T-helper 17 cell (primary cell): ENCODE measurements at places on chromosomes 11 and 22. TPM values are rescaled to one million over a fixed set of nuclear protein-coding genes. Genes with fewer than 3 reads are reported as not detected.

- DNase-seq: no peak
Observed at GRCh38 chr11:134372536-134372935, 39.5 kb downstream of the B3GAT1 start.

DNA sequence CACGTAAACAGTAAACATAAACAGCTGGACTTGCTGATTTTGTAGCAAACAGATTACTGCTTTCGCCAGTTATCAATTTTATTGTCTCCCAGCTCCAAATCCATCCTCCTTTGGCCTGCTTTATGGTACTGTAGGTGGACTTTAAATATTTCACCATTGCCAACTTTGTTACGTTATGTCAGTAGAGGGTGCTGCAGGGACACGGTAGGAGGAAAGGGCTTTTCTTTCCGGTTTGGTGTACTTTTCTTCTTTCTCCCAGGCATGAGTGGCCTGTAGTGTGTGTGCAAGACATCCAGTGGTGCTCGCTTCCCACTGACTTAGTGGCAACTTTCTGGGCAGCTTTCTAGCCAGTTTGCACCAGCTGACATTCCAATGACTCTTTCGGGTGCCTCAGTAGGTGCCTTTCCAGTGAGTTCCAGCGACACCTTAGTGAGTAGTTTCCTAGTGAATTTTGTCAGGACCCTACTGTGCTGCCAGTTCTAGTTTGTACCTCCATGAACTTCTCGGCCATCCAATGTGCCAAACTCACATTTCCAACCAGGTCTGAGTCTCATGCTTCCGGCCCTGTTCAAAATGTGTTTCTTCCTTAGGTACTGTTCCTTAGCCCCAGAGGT, 267.6 kb upstream of the TENM4 start:
- no peak for DNase-seq

DNA sequence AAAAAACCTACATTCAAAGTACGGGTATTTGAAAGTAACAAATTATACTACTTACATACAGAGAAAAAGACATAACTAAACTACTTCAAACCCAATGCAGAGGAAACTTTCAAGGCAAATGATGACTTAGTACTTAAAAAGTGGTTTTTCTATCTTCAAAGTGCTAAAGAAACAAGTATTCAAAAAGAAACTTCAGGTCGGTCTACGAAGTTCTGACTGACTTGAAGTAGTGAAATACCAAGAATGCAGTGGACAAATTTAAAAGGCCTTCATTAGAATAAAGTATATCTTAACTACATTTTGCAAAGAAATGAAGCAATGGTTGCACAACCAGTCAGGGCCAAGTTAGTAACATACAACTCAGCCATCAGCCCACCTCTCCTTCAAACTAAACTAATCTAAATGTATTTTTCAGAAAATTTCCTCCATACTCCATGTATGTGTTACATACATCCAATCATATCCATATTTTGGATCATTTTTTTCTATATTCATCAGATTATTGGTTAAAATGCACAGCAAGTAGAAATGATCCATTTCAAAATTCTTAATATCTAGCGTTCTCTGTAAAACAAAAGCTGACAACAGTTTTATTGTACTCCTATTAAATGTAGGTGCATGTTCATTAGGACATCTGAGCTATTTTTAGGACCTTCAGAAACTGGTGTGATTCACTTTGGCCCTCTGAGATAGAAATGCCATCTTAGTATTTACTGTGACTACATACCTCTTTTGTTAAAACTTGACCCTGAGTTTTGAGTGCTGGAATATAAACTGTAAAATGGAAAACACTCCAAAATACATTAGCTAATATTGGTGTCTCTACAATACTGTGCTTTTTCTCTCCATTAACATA, 49.9 kb downstream of the BIRC2 start:
- DNase-seq: no peak

Gene TRPM5
- 0.07 TPM for total RNA-seq

Gene IGLL1
- not detected for total RNA-seq

GRCh38 chr11:112211536-112211935, 14.7 kb upstream of the PTS start:
- DNase-seq: no peak

- no peak for DNase-seq
Observed at GRCh38 chr22:49093192-49093880, 734.3 kb downstream of the BRD1 start.

DNA sequence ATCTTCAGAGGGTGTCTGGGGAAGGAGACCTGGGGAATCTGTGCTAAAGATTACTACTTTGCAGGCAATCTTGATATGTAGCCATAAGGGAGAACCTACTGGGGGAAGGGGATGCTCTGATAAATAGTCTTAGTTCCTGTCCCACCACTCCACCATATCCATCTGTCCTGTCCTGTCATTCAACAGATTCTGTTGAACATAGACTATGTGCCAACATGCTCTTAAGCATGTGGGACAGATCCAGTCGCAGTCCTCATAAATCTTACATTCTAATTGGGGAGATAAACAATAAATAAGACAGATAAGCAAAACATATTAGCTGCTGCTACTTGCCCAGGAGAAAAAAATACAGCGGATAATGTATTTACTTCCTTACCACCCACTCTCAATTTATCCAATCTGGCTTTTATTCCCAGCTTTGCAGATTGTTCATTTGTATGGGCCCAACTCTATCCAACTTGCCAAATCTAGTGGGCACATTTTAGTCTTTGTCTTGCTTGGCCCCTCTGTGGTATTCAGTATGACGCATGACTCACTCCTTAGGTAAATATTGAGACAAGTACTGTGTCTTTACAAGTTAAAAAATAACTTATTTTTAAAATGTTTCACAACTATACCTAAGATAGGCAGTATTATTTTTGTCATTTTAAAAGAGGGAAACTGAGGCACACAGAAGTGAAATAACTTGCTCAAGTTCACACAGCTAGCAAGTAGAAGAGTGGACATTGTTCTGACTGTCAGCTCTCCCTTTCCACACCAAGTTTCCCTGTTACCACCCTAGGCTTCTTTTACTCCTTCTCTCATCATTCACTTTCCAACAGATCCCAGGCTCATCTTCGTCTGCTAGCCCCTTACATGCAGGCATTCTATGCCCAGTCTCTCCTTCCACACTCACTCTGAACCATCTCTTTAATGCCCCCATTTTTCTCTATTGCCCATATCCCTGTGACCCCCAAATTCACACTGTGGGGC, 133.6 kb upstream of the SESN3 start:
- no peak for DNase-seq

DNA sequence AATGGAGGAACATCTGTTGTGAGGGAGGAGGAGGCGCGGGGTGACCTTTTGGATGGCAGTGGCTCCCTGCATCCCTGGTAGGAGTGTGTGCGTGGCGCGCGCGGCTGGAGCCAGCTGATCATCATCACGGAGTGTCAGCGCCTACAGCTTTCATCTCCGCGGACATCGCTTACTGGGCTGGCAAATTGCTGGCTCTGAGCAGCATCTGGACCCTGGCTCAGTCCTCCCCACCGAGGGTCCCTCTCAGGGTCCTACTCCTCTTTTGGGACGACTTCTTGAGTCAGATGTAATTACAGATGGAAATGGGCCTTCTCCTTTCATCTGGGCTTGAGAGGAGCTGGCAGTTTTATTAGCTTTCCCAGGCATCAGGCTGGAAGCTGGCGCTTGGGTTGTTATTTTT, 85.3 kb downstream of the CACNA1I start:
- no peak for DNase-seq

GRCh38 chr22:37095113-37095512, 14.4 kb downstream of the TMPRSS6 start:
- DNase-seq: no peak

Gene CBY1
- total RNA-seq: 11.9 TPM

DNA sequence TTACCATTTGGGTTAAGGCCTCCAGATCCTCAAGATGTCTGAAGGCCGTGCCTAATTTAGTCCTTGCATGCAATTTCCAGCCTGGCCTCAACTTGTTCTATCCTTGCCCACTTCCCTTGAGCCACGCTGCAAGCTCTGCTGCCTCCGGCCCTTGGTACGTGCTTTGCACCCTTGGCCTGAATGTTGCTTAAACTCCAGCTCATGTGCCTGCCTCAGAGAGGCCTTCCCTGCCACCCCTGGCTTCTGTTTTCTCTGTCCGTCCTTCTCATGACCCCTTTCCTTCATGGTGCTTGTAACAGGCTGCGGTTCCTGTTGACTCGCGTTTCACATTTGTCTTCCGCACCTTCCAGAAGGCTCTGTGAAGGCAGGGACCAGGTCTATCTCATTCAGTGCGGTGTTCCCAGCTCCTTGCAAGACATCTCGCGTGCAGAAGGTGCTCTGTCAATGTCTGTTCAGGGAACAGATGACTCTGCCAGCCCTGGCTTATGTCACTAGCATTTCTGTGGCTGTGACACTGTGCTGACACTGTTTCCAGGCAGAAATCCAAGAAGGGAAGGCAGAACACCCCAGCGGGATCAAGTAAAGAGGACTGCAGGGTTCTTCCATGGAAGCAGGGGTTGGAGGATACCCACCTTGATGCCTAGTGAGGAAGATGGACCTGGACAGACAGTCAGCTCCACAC, 61.8 kb downstream of the FBLN1 start:
- DNase-seq: no peak

DNA sequence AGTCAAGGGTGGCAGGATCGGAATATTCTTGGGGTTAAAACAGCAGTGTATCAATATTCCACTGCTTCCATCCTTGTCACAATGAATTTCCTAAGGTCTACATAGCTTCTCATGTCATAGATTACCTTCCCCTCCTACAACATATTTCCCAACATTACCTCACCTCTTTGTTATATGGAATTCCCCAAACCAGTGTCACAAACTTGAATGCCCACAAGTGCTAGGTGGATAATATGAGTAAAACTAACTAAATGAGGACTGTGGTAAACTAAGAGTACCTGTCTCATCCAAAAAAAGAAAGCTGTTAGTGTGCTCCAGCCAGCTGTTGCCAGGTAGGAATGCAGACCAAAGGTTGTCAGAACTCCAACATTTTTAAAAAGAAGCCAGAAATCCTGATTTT, 17.0 kb upstream of the NUCB2 start:
- no peak for DNase-seq

DNA sequence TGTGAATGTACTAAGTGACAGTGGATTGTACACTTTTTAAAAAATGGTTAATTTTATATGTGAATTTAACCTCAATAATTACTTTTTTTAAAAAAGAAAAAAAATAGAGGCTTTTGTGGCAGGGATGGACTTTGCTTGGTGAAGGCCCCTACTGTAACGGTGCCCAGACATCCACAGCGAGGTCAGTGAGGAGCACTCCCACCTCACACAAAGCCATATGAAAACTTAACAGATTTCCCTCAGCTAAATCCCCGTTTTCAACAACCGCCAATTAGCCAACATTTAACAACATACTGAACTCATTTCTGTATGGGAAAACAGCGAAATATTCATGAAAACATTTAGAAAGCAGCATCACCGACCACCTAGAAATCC, 642 bp upstream of the C11orf58 start:
- DNase-seq: no peak

Gene PYGM
- total RNA-seq: 27.1 TPM

DNA sequence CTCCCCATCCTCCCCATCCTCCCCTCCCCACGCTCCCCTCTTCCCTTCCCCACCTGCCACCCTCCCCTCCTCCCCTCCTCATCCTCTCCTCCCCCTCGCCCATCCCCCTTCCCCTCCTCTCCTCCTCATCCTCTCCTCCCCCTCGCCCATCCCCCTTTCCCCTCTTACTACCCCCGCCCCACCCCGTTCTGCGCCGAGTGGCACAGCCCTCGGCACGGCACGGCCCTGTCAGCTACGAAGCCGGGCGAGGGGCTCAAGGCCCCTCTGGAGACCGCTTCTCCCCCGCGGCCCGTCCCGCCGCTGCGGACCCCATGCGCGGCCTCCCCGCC, 449.9 kb downstream of the OPCML start:
- no peak for DNase-seq

- no peak for DNase-seq
Observed at GRCh38 chr22:49922484-49922883, 4.0 kb downstream of the CRELD2 start.

GRCh38 chr11:67136156-67136555, 17.1 kb downstream of the KDM2A start:
- DNase-seq: no peak

GRCh38 chr11:34349882-34350281, 7.9 kb downstream of the ABTB2 start:
- no peak for DNase-seq

GRCh38 chr22:23357053-23357452, 176.7 kb downstream of the BCR start:
- DNase-seq: no peak

Gene FGF19
- not detected for total RNA-seq

Gene MS4A7
- total RNA-seq: 4.7 TPM

Gene C11orf91
- not detected for total RNA-seq

DNA sequence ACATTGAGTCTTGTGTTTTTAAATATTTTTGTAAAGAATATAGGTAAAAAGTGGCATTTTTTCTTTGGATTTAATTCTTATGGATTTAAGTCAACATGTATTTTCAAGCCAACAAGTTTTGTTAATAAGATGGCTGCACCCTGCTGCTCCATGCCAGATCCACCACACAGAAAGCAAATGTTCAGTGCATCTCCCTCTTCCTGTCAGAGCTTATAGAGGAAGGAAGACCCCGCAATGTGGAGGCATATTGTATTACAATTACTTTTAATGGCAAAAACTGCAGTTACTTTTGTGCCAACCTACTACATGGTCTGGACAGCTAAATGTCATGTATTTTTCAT, 333 bp upstream of the CD3E start:
- DNase-seq: no peak
